ENCODE measurements at places on chromosomes 4 and X.

DNA sequence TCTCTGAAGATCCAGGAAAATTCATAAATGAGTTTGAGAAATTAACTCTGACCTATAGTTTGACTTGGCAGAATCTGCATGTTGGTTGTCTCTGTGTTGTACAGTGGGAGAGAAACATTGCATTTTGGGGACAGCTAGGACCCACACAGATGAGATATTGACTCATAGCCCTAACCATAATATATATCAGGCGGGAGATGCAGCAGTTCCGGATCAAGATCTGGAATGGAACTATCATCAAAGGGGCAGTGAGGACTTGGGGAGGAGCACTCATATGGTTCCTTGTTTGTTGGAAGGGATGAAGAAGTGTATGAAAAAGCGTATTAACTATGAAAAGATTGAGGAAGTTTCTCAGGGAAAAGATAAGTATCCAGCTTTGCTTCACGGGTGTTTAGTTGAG, 14.0 kb downstream of the CXCL2 start:
- no peaks in the 10 kb centered on the region for H3K36me3 ChIP-seq
- no peak overlapping the region for H3K27ac ChIP-seq
- no peak for DNase-seq
- H3K4me3 ChIP-seq = no peak overlapping the region
- no peaks in the 10 kb centered on the region for H3K27me3 ChIP-seq
- no peaks in the 10 kb centered on the region for H3K4me1 ChIP-seq

DNA sequence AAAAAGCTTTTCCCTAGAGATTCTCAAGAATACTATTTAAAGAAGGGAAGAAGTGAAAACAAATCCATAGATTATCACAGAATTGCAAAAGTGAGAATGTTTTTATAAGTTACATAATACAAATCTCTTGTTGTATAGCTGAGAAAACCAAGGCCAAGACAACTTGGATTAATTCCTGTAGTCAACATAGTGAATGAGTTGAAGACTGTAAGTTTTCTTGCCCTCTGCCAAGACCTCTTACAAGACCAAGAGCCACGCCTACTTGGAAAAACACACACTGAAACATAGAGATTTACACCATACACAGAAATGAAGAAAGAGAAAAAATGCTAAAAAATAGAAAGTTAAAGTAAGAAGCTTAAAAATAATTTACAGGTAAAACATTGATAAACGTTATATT, 2024.0 kb downstream of the PCDH7 start:
- H3K4me1 ChIP-seq = no peaks in the 10 kb centered on the region
- no peaks in the 10 kb centered on the region for H3K36me3 ChIP-seq
- no peaks in the 10 kb centered on the region for H3K27me3 ChIP-seq
- H3K27ac ChIP-seq = no peak overlapping the region

DNA sequence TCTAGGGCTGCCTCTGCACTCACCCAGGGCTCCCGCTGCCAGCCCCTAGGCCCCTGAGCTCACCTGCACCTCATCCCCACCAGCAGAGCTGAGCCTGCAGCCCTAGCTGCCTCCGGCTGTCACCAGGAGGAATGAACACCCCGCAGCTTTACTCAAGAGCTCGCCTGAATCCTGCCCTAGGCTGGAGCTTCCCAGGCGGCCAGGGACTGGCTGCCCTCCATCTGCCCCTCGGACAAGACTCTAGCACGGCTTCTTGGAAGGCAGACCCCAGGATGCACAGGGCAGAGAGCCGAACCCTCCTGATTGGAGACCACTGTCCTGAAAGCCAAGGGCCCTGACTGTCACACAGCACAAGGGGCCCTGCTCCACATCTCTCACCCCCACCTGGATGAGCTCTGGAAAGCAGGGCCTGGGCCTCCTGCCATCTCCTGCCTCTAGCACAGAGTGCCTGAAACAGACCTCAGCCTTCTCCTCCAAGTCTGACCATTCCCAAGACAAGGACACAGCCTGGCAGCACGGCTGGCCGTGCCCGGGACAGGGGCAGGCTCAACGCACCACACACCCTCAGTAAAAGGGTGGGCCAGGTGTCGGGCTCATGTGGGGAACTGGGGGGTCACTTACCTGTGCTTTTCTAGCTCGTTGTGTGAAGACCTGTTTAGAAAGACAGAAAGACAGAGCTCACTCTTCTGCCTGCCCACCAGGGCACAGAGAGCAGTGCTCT, 4.4 kb downstream of the MXD4 start:
- H3K27ac ChIP-seq = peak overlapping the region; percentile 88
- DNase-seq = peak; percentile 82
- no peaks in the 10 kb centered on the region for H3K27me3 ChIP-seq
- peaks cover 20% of the 10 kb centered on the region for H3K36me3 ChIP-seq

GRCh38 chr4:94486372-94486801, 34.6 kb downstream of the PDLIM5 start:
- H3K36me3 ChIP-seq = no peaks in the 10 kb centered on the region
- H3K27me3 ChIP-seq = no peaks in the 10 kb centered on the region
- DNase-seq = no peak
- H3K4me3 ChIP-seq = no peak overlapping the region
- peaks cover 17% of the 10 kb centered on the region for H3K4me1 ChIP-seq

GRCh38 chr4:126344472-126344871, 1029.7 kb downstream of the FAT4 start:
- H3K27ac ChIP-seq = no peak overlapping the region
- no peak for DNase-seq
- H3K27me3 ChIP-seq = no peaks in the 10 kb centered on the region
- no peaks in the 10 kb centered on the region for H3K4me1 ChIP-seq

- no peak overlapping the region for H3K4me3 ChIP-seq
- no peaks in the 10 kb centered on the region for H3K27me3 ChIP-seq
- H3K36me3 ChIP-seq = no peaks in the 10 kb centered on the region
- H3K4me1 ChIP-seq = no peaks in the 10 kb centered on the region
These were observed 171.0 kb upstream of the RPS6KA3 start for GRCh38 chrX:20437683-20438082.

- no peaks in the 10 kb centered on the region for H3K36me3 ChIP-seq
- DNase-seq = no peak
- no peaks in the 10 kb centered on the region for H3K27me3 ChIP-seq
- H3K4me1 ChIP-seq = no peaks in the 10 kb centered on the region
These were observed 144.6 kb upstream of the MAP3K15 start for GRCh38 chrX:19659929-19660328.

DNA sequence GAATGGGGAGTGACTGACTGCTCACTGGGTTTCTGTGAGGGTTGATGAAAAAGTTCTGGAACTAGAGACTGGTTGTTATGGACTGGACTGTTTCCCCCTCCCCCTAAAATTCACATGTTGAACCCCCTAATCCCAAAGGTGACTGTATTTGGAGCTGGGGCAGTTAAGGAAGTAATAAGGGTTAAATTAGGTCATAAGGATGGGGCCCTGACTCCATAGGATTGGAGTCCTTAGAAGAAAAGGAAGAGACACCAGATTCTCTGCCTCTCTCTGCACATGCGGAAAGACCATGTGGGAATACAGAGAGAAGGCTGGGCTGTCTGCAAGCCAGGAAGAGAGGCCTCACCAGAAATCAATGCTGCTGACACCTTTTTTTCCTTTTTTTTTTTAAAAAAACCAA, 38.2 kb downstream of the ZBTB49 start:
- H3K36me3 ChIP-seq = no peaks in the 10 kb centered on the region
- H3K4me3 ChIP-seq = no peak overlapping the region
- H3K27ac ChIP-seq = no peak overlapping the region
- no peaks in the 10 kb centered on the region for H3K27me3 ChIP-seq
- H3K4me1 ChIP-seq = no peaks in the 10 kb centered on the region

DNA sequence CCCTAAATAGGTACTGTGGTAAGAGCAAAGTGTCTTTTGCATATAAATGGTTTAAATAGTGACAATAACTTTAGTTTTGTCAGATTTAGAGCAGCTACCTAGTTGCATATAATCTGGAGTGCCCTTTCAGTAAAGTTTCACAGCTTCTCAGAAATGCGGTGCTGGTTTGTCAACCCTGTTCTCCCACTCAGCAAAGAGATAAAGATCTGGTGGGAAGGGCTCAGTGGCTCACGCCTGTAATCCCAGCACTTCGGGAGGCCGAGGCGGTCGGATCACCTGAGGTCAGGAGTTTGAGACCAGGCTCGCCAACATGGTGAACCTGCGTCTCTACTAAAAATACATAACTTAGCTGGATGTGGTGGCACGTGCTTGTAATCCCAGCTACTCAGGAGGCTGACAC, 45.6 kb upstream of the TENM3 start:
- no peaks in the 10 kb centered on the region for H3K4me1 ChIP-seq
- no peaks in the 10 kb centered on the region for H3K27me3 ChIP-seq
- no peak overlapping the region for H3K27ac ChIP-seq
- no peak for DNase-seq
- H3K4me3 ChIP-seq = no peak overlapping the region

GRCh38 chrX:20906571-20906970, 467.6 kb upstream of the CNKSR2 start:
- H3K27ac ChIP-seq = no peak overlapping the region
- no peaks in the 10 kb centered on the region for H3K36me3 ChIP-seq
- H3K4me3 ChIP-seq = no peak overlapping the region
- H3K27me3 ChIP-seq = no peaks in the 10 kb centered on the region
- no peaks in the 10 kb centered on the region for H3K4me1 ChIP-seq

DNA sequence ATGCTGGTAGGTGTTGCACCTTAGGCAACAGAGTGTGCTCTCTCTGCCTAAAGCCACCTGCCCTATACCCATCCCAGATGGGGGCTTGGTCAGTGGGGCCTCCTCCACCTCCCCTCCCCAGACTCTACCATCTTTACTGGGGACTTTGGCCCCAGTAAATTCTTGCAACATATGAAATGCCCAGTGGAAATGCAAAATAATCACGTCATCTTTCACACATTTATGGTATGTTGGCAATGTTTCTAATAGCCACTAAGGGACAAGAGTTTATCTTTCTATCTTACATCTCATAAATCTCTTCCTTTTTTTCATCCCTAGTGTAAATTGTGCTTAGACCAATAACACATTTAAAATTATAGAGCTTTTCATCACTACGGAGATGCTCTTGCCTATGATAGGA, 103.0 kb upstream of the MAML3 start:
- H3K4me3 ChIP-seq = no peak overlapping the region
- H3K27ac ChIP-seq = no peak overlapping the region
- peaks cover 21% of the 10 kb centered on the region for H3K4me1 ChIP-seq
- H3K36me3 ChIP-seq = no peaks in the 10 kb centered on the region
- H3K27me3 ChIP-seq = no peaks in the 10 kb centered on the region

DNA sequence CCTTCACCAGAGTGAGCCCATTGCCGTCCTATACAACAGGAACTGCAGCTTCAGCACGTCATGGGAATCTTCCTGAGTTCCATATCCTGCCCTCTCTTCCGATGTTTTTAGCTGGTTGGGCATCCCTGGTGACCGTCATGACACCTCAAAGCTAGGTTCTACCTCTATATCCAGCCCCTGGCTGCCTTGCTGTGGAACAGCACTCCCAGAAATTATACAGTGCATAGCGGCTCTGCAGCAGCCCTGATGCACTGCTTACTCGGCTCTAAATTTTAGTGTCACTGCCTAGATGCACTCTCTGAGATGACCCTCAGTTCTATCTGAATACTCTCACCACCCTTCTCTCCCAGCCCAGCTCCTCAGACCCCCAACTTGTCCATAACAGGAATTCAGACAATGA, 44.3 kb downstream of the ARHGEF38 start:
- H3K36me3 ChIP-seq = no peaks in the 10 kb centered on the region
- no peaks in the 10 kb centered on the region for H3K4me1 ChIP-seq

GRCh38 chrX:97399400-97399799, 515.7 kb downstream of the RPA4 start:
- H3K27me3 ChIP-seq = no peaks in the 10 kb centered on the region
- DNase-seq = no peak
- H3K4me3 ChIP-seq = no peak overlapping the region
- H3K36me3 ChIP-seq = no peaks in the 10 kb centered on the region

DNA sequence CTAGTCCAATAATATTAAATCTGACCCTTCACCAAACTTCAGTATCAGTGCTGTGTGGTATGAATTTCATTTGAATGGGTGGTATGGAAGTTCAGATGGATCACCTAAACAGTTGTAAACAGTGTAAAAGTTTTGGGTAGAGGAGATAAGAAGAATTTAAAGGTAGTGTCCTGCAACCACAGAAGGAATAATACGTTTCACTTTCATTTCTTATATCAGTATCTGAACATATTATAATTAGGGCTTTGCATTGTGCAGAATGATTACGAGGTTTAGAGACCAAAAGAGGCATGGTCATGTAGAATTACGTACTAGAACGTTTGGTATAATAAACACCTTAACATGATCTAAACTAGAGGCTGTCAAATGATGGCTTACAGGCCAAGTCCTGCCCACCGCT, 116.1 kb downstream of the PDLIM5 start:
- no peaks in the 10 kb centered on the region for H3K36me3 ChIP-seq
- DNase-seq = no peak
- H3K4me3 ChIP-seq = no peak overlapping the region
- H3K4me1 ChIP-seq = peaks cover 5% of the 10 kb centered on the region

GRCh38 chrX:149060921-149061320, 444.2 kb downstream of the IDS start:
- no peak overlapping the region for H3K4me3 ChIP-seq
- no peaks in the 10 kb centered on the region for H3K27me3 ChIP-seq
- H3K36me3 ChIP-seq = no peaks in the 10 kb centered on the region
- DNase-seq = no peak

All from vagina (tissue), 2 donors.